ENCODE measurements at places on chromosomes 12 and 14.
A peak's percentile ranks its signal among the peaks of the same experiment; 100 is the strongest.

DNA sequence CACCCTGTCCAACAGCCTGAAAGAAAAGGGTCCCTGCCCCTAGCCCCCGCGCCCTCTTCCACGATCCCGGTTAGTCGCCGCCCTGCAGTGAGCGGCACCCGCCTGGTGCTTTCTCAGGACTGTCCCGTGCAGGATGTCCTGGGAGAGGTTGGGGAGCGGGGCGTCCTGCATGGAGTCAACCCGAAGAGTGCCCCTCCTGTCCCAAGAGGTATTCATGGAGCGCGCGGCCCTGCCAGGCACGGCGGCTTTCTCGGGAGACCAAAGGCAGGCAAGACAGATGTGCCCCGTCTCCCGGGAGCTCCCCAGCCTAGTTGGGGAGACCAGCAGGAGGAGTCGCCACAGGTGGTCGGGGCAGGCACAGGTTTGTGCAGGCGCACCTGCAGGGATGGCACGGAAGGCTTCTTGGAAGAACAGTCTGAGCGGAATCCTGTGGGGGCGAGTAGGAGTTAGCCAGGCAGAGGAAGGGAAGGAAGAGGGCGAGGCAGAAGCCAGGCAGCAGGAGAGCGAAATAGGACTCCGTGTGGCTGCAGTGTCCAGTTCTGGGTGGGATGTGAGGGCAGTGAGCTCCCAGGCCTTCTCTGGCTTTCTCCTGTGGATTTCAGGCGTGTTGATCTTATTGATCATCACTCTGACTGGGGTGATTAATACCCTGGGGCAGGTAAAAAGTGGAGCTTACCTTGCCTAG, 723 bp downstream of the SIVA1 start:
- no peak for DNase-seq

GRCh38 chr12:5587711-5588121, 155.8 kb downstream of the NTF3 start:
- DNase-seq = no peak

GRCh38 chr12:85036234-85036707, at the start of the genes LRRIQ1 and TSPAN19:
LRRIQ1 (plus strand) TSS chr12:85036351; CDS start chr12:85038177, 1,826 bp downstream.
TSPAN19 (minus strand) TSS chr12:85036277; CDS start chr12:85029946, 6,331 bp downstream.
- peak; percentile 13 for DNase-seq

DNA sequence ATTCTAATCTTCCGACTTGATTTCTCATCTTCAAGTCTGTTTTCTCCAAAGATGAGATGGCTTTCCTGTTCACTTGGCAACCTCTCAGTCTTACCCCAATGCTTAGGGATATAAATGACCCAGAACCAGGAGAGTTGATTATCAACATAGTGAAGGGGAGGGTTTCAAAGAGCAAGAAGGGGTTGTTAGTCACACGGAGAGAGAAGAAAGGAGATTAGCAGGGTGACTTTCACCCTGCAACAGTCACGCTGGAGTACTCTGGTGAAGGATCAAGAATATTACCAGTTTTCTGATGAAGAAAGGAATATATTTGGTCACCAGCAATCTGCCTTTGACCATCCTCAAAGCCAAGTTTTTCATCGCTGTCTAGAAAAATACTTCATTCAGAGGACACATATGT, at the start of gene TMEM52B:
Gene TMEM52B, plus strand, starts transcription at position 212 of the 400 bp plus-strand sequence. CDS start 543 bp downstream, outside the sequence.
- no peak for DNase-seq

GRCh38 chr12:7190268-7191055, 976 bp downstream of the PEX5 start:
- DNase-seq = peak; percentile 0

GRCh38 chr12:15020156-15020555, 47.3 kb downstream of the PDE6H start:
- DNase-seq = no peak

DNA sequence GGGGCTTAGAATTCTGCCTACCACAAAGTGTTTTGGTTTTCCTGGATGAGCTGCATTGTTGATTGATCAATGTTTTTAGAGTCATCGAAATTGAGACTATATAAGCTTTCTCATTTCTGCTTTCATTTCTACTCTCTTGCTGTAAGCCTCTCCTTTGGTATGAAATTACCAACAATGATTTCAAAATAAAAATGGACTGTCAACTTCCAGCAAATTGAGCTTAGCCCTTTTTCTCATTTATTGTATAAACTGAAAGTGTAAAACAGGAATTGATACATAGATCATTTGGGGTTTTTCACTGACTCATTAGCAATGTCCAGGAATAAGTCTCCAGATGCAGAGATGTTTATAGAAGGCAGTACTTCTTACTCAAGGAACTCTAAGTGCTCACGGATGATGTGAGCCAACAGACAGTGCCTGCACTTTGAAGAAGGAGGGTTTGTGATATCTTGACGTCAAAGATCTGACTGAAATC, 20.0 kb upstream of the PCNX1 start:
- DNase-seq = no peak

DNA sequence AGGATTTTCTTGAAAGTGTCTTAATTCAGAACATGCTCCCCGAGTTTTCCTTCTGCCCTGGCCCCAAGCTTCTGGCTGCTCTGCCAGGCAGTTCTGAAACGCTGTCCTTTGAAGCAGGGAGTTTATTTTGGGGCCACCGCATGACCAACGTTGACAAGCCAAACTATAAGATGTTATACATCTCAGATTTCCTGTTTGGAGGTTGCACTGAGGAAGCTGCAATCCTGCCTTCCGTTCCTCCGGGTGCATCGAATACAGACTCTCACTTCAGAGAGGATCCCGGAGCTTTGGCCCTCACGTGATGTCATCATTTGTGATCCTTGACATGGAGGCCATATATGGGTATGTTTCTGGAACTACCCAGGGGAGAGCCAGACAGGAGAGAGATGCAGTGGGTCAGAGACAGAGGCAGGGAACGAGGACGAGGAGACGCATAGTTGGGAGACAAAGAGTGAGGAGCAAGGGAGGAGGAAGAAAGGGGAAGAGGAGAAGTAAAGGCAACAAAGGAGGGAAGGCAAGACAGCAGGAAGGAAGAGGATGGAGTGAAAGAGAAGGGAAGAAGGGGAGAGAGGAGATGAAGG, at the start of gene ASB2:
Gene ASB2, minus strand, starts transcription at position 94 of the 581 bp plus-strand sequence. CDS start 12,031 bp downstream, outside the sequence.
- no peak for DNase-seq

DNA sequence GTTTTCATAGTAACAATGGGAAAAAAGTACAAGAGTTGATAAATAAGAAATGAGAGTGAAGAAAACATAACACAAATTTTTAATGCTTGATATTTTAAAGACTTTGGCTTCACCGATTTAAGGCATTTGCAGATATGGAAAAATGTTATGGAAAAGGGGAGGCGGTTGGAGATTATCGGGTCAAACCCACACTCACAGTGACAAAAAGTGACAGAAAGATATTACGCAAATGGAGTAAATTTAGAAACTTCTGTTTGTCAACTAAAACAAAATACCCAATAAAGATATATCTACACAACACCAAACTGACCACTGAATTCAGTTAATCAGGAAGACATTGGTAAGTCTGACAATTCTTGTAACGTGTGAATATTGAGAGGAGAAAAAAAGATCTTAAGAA, 2.5 kb downstream of the PPP1R12A start:
- no peak for DNase-seq

- DNase-seq = no peak
Observed at GRCh38 chr12:73599268-73599667, 938.4 kb upstream of the ATXN7L3B start.

GRCh38 chr12:563250-563781, 99.9 kb downstream of the NINJ2 start:
- DNase-seq = no peak

GRCh38 chr12:5023842-5024241, 19.8 kb upstream of the KCNA5 start:
- DNase-seq = no peak

GRCh38 chr12:104050436-104050835, 449 bp upstream of the GLT8D2 start:
- no peak for DNase-seq

- DNase-seq = no peak
Observed at GRCh38 chr12:52082026-52082668, 2.6 kb downstream of the SMIM41 start.

DNA sequence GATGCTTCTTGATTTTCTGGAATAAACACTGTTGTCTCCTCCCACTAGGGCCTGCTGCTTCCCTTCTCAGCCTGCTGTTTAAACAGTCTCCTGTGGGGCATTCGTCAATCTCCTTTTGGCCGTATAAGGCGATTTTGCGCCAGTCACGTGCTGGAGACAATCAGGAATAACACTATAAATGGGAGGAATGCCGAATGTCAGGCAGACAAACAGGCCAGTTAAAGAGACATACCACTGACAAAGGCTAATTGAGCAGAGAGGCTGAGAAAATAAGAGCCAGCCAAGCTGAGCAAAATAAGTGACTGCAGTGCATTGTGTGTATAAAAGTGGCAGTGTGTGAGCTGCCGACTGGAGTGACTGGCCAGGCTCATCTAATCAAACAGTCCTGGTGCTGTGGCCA, 23.3 kb downstream of the DMAC2L start:
- DNase-seq = no peak

GRCh38 chr12:25718081-25718731, 165.1 kb upstream of the LMNTD1 start:
- no peak for DNase-seq

GRCh38 chr14:79281244-79282152, 929.8 kb downstream of the DIO2 start:
- no peak for DNase-seq

GRCh38 chr12:119686776-119687175, 18.8 kb downstream of the PRKAB1 start:
- no peak for DNase-seq

DNA sequence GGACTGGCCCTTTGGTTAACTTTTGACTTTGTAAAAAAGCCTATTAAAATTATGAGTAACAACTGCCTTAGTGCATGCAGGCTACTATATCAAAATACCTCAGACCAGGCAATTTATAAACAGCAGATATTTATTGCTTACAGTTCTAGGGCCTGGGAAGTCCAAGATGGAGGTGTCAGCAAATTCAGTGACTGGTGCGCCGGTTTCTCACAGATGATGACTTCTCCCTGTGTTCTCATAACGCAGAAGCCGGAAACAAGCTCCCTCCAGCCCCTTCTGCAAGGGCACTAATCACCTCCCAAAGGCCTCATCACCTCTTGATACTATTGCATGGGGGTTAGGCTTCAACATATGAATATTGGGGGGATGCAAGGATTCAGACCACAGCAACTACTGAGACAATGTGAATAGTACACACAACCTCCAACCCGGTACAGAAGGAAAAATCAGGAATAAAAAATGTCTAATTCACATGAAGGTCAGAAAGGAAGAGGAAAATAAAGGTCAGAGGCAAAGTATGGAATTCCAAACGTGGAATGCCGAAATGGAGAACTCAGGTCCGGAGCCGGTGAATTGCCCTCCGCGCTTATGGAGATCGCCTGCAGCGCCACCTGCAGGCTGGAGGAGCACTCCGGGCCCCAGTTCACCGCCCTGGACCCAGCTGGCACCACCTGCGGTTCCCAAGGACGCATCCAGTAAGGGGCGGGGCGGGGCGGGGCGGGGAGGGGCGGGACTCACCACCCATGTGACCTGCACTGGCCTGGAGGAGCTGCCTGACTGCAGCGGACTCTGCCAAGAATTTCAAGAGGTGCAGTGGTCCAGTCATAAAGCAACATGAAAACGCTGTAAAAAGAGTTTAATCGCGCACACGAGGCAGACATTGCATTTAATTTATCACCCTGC, 203.4 kb downstream of the KIF26A start:
- DNase-seq = no peak

DNA sequence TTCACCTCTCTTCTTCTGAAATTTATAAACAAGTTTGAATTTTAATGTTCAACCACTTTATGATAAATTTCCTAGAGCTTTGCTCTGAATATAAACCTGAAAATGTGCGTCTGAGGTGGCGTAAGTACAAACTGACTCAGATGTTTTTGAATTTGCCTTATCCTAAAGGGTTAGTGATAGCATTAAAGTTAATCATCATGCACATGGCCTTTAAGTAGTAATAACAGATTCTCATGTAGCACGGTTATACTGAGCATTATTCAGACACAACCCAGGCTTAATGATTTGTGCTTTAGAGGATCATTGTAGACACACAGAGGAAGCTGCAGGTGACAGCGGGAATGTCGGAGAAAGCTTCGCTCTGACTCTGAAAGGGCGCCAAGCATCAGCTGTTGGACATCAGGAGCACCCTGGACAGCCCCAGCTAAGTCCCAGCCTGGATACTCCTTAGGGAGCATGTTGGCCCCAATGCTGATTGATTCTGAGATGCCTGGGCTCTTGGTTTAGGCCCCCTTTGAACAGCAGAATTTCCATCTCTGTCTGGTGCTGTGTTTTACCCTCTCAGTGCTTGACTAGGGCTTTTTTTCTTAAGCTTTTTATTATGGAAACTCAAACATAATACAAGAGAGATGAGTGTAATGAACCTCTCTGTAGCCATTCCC, 91.1 kb downstream of the PLXNC1 start:
- DNase-seq = no peak

GRCh38 chr14:101791919-101792572, 30.5 kb downstream of the PPP2R5C start:
- DNase-seq = no peak

DNA sequence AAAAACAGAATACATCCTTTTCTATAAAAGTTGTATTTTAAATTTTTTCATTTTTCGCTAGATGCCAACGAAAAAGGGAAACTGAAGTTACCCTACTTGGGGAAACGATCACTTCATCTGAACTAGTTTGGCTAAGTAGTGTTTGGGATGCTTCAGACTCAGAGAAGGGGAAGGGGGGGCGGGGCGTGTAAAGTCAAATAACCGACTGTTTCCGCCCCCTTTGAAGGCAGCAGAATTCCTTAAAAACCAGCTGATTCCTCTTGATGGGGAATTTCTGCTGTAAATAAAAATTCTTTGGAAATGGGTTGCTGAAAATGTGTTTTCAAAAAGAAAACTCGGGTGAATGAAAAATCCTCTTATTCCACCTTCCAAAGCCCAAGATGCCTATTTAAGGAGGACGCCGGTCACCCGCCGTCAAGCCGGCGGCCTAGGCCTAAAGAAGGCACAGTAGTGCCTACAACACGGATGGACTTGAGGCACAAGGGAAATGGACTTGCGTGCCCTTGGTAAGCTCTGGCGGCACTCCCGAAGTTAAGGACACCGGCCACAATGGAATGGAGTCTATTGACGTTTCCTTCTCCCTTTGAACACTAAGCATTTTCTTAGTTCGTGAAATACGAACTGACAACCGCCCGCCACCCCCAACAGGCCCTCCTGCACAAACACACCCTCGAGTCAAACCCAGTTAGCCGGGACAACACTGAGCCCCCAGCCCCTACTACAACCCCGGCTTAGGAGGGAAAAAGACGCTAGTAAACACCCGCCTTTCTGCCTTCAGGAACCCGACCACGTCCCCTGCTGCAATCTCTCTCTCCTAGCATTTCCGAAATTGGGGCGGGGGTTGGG, 1.9 kb downstream of the ATXN2 start:
- no peak for DNase-seq

- DNase-seq = no peak
Observed at GRCh38 chr14:85248881-85249635, 280.9 kb upstream of the FLRT2 start.

DNA sequence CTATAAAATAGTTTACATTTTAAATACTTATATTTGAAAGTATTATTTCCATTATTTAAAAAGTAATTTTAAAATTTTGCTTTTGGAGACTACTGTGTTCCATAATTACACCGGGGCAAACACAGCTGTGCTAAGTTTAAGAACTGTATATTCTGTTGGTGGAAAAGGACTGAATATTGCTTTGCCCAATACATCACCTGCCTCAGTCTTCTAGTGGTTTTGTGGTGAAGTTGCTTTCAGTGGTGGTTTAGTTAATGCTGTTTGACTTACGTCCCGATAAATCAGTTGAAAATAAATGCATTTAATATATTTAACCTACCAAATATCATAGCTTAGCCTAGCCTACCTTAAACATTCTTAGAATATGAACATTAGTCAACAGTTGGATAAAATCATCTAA, 23.4 kb downstream of the FBXO34 start:
- no peak for DNase-seq
